ENCODE measurements at places on chromosomes 7 and 10.

- DNase-seq, result peak; percentile 26
These were observed 12.3 kb downstream of the ERCC6 start for GRCh38 chr10:49526619-49527018.

- no peak for DNase-seq
These were observed 62.0 kb downstream of the BBS9 start for GRCh38 chr7:33191340-33191739.

DNA sequence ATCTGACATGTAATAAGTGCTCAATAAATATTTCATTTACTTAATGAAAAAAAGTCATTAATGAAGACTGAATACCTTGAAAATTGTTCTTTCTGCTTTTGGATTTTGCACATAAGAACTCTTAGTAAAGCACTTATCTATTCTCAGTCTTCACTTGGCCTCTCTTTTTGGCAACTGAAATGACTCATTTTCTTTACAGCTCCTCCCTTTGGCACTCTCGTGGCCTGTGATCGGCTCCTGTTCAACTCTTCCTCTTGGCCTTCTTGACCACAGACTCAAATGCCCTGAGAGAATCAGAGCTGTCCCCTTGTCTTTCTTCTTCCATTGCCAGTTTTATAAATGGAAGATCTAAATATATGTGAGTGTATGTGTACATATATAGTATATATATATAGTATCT, 54.2 kb downstream of the FOXP2 start:
- DNase-seq, result no peak

DNA sequence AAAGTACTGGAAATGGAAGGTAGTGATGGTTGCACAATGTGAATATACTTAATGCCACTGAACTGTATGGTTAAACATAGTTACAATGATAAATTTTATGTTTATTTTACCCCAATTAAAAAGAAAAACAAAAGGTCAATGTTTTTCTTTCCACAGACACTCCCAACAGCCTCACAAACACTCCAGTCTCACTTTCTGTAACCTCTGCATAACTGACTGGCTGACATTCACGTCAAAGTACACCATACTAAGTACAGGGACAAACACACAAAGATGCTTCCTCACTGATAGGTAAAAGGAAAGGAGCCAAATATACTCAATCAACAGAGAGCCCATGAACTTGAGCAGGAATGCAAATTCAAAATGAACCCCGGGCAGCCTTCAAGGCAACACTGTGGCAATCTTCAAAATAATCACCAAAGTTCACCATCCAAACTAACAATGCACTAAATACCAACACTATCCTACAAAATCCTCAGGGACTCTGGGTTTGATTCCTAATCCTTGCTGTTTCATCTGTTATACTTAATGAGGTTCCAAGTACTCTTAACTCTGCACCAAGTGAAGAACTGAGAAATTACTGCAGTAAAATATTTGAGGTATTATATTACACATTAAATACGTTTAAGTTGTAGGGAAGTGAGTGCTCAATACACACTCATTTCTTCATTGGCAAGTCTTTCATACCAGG, 90.8 kb downstream of the ARMH3 start:
- DNase-seq, result no peak

- no peak for DNase-seq
These were observed 216.5 kb downstream of the RAB11FIP2 start for GRCh38 chr10:117830205-117830604.

DNA sequence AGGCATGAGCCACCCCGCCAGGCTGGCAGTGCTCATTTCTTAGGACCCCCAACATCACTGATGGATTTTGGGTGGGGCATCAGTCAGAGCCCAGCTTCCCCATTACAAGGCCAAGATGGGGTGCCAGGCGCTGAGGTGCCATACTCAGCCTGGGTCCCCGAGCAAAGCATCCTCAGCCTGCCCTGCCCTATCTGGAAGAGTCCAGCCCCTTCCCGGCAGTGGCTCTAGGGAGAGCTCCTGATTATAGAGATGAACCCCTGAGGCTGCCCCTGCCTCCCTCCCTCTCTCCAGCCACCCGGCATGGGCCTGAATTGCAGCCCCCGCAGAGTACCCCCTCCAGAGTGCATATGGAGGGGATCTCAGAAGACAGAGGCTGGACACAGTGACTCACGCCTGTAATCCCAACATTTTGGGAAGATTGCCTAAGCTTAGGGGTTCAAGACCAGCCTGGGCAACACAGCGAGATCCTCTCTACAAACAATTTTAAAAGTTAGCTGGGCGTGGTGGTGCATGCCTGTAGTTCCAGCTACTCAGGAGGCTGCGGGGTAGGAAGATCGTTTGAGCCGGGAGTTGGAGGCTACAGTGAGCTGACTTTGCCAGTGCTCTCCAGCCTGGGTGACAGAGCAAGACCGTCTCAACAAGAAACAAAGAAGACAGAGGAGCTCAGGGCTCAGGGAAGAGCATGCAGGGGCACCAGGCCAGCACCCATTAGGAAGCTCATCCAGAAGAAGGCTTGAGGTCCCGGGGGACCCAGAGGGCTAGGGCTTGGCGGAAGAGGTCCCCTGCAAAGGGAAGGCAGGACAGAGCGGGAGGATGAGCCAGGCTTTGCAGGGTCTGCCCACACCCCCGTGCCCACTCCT, 13.3 kb downstream of the LAT2 start:
- DNase-seq, result no peak

DNA sequence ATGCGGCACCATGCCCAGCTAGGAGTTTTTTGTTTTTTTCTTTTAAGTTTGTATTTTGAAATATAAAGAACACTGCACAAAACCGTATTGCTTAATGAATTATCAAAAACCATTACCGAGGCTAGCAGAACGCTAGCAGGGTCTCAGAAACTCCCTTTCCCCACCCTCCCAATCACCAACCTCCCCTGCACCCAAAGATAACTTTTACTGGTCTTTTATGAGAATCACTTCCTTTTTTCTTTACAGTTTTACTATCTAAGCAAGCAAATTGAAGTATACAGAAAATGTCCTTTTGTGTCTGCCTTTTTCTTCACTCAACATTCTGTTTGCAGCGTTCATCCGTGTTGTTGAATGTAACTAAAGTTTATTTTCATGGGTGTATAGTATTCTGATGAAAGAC, 13.4 kb downstream of the HIP1 start:
- no peak for DNase-seq

DNA sequence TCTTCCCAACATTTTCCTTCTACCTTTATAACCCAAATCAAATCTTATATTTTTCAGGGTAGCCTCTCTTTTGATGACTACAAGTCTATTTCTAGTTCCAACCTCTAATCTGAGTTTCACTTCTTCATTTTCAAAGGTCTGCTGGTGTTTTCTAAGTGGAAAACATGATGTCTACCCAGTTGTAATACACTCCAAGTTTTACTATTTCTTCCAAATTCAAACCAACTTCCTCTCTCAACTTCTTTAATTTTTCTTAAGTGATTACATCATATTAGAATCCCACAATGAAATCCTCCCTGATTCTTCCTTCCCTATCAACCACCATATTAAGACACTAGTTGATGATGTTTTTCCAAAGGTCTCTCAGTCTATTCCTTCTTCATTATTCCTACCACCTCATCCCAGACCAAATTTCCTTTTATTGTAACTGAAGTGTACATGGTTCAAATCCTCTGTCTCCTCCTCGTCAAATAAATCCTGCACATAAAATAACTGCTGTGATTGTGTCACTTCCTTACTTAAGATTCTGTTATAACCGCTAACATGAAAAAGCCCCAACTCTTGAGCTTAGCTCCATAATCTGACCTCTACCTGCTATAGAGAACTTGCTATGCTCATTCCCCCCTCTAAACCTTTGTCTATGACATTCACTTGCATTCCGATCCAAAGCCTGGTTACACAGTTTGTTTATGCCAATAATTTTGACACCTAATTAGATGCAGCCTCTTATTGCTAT, 12.7 kb downstream of the TAS2R38 start:
- DNase-seq, result peak; percentile 95

Measured in inflammatory macrophage treated with lipopolysaccharide for 1 hour (primary cell).